Activated naive CD8-positive, alpha-beta T cell treated with anti-CD3 and anti-CD28 coated beads, Interleukin-2, amount 10 ng/mL, durations not matched to agents 7 days and 5 days (primary cell): ENCODE measurements at places on chromosomes 2 and 18. TPM values are rescaled to one million over a fixed set of nuclear protein-coding genes. Genes with fewer than 3 reads are reported as not detected.

DNA sequence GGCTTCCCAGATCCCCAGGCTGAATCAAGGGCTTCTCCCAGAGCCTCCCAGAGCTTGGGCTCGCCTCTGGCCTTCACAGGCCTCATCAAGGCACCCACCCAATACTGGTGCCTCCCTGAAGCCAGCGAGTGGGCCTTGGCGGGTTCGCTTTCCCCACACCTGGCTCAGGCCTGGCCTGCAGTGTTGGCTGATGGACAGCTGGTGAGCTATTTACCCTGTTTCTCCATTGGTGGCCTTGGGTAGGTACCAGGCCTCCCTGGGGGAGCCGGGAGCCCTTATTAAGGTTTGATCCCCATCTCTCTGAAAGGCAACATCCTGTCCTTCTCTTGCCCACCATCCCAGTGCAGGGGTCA is 18.2 kb upstream of the DUSP2 start:
- H3K4me1 ChIP-seq, result peaks cover 45% of the 10 kb centered on the region
- peak overlapping the region; percentile 99 for H3K27ac ChIP-seq
- H3K27me3 ChIP-seq, result no peaks in the 10 kb centered on the region
- H3K36me3 ChIP-seq, result peaks cover 9% of the 10 kb centered on the region

- DNase-seq, result no peak
- H3K36me3 ChIP-seq, result peaks cover 2% of the 10 kb centered on the region
Measured at GRCh38 chr18:34866739-34867138, 156.6 kb downstream of the DTNA start.

GRCh38 chr2:75560022-75560767 is 544 bp downstream of the EVA1A start:
- H3K4me3 ChIP-seq, result peak overlapping the region; percentile 93
- H3K27ac ChIP-seq, result no peak overlapping the region
- no peaks in the 10 kb centered on the region for H3K36me3 ChIP-seq
- H3K27me3 ChIP-seq, result peaks cover 44% of the 10 kb centered on the region

DNA sequence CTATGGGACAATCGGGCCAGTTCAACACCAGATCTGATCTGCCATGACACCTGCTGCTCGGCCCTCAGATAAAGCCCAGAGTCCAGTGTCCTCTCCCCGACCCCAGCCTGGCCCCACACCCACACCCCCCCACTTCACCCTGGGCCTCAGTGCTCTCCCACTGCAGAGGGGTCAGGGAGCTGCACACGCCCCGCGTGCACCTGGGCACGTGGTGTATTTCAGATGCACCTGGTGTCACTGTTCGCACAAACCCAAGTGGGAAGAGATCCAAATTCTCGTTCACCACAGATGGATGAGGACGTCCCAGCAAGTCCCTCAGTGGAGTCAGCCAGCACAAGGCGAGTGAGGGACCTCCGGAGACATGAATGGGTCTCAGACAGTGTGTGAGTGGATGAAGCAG is 161.3 kb downstream of the RTP5 start:
- H3K4me3 ChIP-seq, result no peak overlapping the region
- no peak overlapping the region for H3K27ac ChIP-seq
- H3K4me1 ChIP-seq, result peaks cover 15% of the 10 kb centered on the region
- DNase-seq, result no peak

GRCh38 chr2:43399515-43400264 is 173.3 kb upstream of the ZFP36L2 start:
- H3K27ac ChIP-seq, result no peak overlapping the region
- DNase-seq, result no peak
- peaks cover 2% of the 10 kb centered on the region for H3K4me1 ChIP-seq
- H3K36me3 ChIP-seq, result peaks cover 19% of the 10 kb centered on the region
- no peak overlapping the region for H3K4me3 ChIP-seq

GRCh38 chr18:48227206-48227605 is 182.0 kb downstream of the ZBTB7C start:
- no peak for DNase-seq
- no peaks in the 10 kb centered on the region for H3K36me3 ChIP-seq
- H3K27ac ChIP-seq, result no peak overlapping the region
- peak overlapping the region; percentile 18 for H3K4me3 ChIP-seq
- peaks cover 7% of the 10 kb centered on the region for H3K4me1 ChIP-seq

- H3K27me3 ChIP-seq, result no peaks in the 10 kb centered on the region
- peak overlapping the region; percentile 98 for H3K27ac ChIP-seq
- DNase-seq, result peak; percentile 21
- H3K4me3 ChIP-seq, result peak overlapping the region; percentile 90
Measured at GRCh38 chr2:230924092-230924469, 961 bp downstream of the GPR55 start.

DNA sequence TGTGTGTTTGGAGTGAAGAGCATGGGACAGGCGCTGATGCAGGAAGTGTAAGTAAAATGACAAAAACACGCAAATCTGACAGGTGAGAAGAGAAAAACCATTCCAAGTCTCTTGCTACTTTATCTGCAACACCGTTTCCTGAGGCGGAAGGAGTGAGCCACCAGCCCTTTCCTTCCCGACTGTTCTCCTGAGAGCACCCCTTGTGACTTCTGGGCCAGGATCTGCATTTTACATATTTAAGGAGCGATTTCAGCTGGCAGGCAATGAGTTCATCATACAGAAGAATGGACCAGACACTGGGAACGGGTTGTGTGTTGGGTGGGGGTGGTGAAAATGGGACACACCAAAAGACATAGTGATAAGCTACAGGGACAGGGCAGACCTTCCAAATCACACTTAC is 277.3 kb downstream of the TGIF1 start:
- peaks cover 15% of the 10 kb centered on the region for H3K27me3 ChIP-seq
- H3K27ac ChIP-seq, result no peak overlapping the region
- no peaks in the 10 kb centered on the region for H3K4me1 ChIP-seq
- no peak for DNase-seq
- H3K4me3 ChIP-seq, result no peak overlapping the region
- no peaks in the 10 kb centered on the region for H3K36me3 ChIP-seq

- H3K4me1 ChIP-seq, result peaks cover 77% of the 10 kb centered on the region
- no peaks in the 10 kb centered on the region for H3K27me3 ChIP-seq
- peak; percentile 66 for DNase-seq
- peaks cover 7% of the 10 kb centered on the region for H3K36me3 ChIP-seq
- peak overlapping the region; percentile 98 for H3K27ac ChIP-seq
- H3K4me3 ChIP-seq, result peak overlapping the region; percentile 93
Measured at GRCh38 chr2:230660294-230661060, 52.2 kb upstream of the CAB39 start.

DNA sequence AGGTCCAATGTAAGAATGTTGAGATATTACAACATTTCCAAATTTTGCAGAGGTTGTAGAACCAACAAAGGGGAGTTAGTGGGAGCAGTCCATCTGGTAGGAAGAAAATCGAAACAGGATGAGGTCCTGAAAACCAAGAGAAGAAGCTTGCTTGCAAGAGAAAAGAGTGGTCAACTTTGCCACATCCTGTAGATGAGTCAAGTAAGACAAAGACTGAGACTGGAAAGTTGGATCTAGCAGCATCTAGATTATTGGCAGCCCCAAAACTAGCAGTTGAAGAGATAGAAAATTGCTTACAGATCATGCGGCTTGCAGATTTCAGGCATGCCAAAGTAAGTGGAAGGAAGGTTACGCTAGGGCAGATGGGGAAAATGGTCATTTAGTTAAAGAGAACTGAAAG is 378.9 kb downstream of the GRB14 start:
- no peaks in the 10 kb centered on the region for H3K27me3 ChIP-seq
- H3K4me1 ChIP-seq, result no peaks in the 10 kb centered on the region
- DNase-seq, result no peak
- H3K4me3 ChIP-seq, result no peak overlapping the region

DNA sequence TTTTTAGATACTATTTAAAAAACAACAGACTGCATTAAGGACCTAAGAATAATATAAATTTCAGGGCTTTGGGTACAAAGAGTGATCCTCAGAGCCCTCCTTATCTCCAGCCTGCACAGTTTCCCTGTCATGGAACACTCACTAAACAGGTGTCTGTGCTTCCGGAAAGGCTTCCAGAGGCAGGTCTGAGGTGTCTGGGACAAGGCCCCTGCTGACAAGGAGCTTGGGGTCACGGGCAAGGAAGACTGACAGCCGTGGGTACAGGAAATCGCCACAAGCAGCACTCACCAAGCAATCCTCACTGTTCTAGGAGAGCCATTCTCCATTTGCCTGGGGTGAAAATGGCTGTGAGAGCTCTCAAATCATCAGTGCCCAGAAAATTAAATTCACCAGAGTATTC is 220.3 kb upstream of the PXDN start:
- H3K36me3 ChIP-seq, result no peaks in the 10 kb centered on the region
- H3K27ac ChIP-seq, result no peak overlapping the region
- DNase-seq, result no peak
- H3K27me3 ChIP-seq, result peaks cover 8% of the 10 kb centered on the region

DNA sequence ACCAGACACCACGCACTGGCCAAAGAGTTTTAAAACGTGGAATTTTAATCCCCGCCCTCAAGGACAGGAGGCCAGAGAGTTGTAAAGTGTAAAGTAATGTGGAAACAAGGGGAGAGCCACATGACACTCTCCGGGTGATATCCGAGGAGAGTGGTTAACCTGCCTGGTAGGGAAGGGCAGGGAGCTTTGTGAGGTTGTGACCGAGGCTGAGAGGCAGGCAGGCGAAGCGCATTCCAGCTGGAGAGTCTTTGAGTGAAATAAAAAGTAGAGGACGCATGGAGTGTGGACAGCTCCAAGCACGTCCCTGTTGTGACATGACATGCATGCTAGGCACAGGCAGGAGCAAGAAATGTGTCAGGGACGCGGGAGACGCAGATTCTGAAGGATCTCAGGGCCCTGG is 539.5 kb downstream of the RNF144A start:
- H3K27me3 ChIP-seq, result no peaks in the 10 kb centered on the region
- peaks cover 37% of the 10 kb centered on the region for H3K4me1 ChIP-seq
- H3K4me3 ChIP-seq, result no peak overlapping the region

DNA sequence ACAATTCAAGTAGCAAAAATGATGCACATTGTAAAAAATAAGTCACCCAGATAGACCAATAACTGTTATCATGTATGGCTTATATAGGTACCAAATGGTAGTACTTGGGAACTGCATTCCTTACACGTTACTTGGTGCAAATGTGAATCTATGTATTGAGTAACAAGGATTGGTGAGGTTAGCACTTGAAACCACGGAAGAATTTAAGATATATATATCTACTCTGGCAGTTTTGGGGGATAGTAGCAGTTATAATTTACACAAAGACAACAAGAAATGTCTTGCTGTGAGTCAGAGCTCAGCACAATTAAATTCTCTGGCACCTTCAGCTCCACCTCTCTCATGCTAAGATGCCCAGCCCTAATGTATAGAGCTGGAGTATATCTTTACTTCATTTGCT is 359.4 kb upstream of the RAB12 start:
- H3K36me3 ChIP-seq, result no peaks in the 10 kb centered on the region
- H3K27ac ChIP-seq, result no peak overlapping the region
- no peaks in the 10 kb centered on the region for H3K4me1 ChIP-seq
- no peak for DNase-seq
- peaks cover 3% of the 10 kb centered on the region for H3K27me3 ChIP-seq
- H3K4me3 ChIP-seq, result no peak overlapping the region

- H3K4me3 ChIP-seq, result peak overlapping the region; percentile 76
- H3K4me1 ChIP-seq, result peaks cover 14% of the 10 kb centered on the region
- no peaks in the 10 kb centered on the region for H3K36me3 ChIP-seq
- peak; percentile 43 for DNase-seq
Measured at GRCh38 chr2:192194265-192194865, 368 bp downstream of the TMEFF2 start.

DNA sequence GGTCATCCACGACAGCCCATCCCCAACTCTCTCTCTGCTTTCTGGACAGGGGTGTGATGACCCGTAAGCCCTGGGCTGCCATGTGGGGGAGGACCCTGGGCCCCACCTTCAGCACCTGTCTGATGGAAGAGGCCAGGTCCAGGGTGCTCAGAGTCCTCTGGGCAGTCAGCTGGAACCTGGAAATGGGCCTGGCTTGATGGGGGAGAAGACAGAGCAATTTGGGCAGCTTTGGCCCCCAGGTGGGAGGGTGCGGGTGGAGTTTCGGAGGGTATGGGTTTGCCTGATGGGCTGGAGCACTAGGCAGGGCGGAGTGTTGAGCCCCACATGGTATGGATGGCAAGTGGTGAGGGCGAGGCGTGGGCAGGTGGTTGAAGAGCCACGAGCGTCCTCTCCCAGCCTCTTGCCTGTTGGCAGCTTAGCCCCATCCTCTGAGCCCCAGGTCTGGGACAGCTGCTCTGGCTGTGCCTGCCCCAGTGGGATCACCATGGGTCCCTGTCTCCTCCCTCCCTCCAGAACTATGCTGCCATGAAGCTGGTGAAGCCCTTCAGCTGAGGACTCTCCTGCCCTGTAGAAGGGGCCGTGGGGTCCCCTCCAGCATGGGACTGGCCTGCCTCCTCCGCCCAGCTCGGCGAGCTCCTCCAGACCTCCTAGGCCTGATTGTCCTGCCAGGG is 232.7 kb downstream of the DYSF start:
- H3K27me3 ChIP-seq, result no peaks in the 10 kb centered on the region
- no peak overlapping the region for H3K27ac ChIP-seq
- no peaks in the 10 kb centered on the region for H3K36me3 ChIP-seq

- no peaks in the 10 kb centered on the region for H3K36me3 ChIP-seq
- peaks cover 2% of the 10 kb centered on the region for H3K4me1 ChIP-seq
Measured at GRCh38 chr2:111199840-111200239, 79.1 kb downstream of the BCL2L11 start.

DNA sequence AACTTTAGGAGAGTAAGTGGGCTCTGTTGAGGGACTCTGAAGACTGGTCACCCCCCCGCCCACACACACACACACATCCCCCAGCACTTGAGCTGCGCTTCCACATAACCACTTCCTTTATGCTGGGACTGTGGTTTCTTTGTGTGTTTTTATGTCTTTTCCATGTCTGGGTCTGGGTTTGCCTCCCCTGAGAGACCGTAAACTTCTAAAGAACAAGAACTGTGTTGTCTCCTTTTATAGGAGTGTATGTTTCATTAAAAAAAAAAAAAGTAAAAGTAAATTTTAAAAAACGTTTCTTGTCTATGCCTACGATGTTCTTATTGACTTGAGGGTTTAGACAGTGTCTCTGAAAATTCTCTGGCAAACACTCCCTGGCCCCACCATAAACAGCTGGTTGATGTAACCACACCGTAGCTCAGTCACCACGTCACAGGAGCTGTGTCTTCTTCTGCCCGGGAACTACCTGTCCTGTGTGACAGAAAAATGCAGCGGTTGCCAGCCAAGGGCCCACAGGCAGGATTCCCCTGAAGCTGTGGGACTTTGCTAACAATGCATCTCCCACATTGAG is 68.0 kb downstream of the KLHL29 start:
- peaks cover 31% of the 10 kb centered on the region for H3K27me3 ChIP-seq
- peak overlapping the region; percentile 60 for H3K4me3 ChIP-seq
- no peak for DNase-seq
- H3K4me1 ChIP-seq, result peaks cover 26% of the 10 kb centered on the region
- peak overlapping the region; percentile 55 for H3K27ac ChIP-seq
- no peaks in the 10 kb centered on the region for H3K36me3 ChIP-seq

The PAIP2B gene
- total RNA-seq, result 4.2 TPM

The EMILIN1 gene
- total RNA-seq, result 1.2 TPM

The BCL2 gene
- total RNA-seq, result 121 TPM

The SLC9A4 gene
- 0.06 TPM for total RNA-seq

The SLC19A3 gene
- total RNA-seq, result not detected

The SPP2 gene
- not detected for total RNA-seq

The SAG gene
- total RNA-seq, result not detected

The COPS7B gene
- 43.8 TPM for total RNA-seq

The KCNE4 gene
- total RNA-seq, result not detected

The TEX44 gene
- total RNA-seq, result not detected

The MFSD2B gene
- not detected for total RNA-seq

The TXNDC2 gene
- total RNA-seq, result not detected
